ENCODE measurements at places on chromosomes 1 and 21.

DNA sequence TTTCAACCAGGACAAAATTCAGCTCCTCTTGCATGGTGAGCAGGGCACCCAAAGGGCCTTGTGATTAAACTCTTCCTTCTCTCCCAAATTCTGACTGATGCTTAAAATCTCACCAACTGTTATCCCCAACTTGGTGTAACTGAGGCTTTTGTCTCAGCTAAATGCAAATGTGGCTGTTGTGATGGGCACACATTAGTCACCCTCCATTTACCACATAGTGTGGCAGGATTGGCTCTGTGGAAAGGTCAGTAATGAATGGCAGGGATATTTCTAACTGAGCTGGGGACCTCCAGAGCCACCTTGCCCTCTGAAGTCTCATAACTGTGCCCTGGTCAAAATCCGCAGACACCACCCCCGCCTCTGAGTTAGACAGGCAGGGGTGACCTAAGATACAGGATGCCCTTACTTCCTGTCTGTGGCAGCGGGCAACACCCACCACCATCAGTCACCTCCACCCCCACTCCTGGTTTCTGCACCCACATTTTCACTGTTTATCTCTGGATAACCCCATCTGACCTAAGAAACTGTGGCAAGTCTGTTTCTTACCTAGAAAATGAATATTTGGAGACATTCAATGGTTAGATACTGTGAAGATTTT is 25.4 kb upstream of the RGS16 start:
- peak; percentile 92 for ATAC-seq

GRCh38 chr1:118097622-118098348 is 87.2 kb downstream of the SPAG17 start:
- ATAC-seq, result no peak

DNA sequence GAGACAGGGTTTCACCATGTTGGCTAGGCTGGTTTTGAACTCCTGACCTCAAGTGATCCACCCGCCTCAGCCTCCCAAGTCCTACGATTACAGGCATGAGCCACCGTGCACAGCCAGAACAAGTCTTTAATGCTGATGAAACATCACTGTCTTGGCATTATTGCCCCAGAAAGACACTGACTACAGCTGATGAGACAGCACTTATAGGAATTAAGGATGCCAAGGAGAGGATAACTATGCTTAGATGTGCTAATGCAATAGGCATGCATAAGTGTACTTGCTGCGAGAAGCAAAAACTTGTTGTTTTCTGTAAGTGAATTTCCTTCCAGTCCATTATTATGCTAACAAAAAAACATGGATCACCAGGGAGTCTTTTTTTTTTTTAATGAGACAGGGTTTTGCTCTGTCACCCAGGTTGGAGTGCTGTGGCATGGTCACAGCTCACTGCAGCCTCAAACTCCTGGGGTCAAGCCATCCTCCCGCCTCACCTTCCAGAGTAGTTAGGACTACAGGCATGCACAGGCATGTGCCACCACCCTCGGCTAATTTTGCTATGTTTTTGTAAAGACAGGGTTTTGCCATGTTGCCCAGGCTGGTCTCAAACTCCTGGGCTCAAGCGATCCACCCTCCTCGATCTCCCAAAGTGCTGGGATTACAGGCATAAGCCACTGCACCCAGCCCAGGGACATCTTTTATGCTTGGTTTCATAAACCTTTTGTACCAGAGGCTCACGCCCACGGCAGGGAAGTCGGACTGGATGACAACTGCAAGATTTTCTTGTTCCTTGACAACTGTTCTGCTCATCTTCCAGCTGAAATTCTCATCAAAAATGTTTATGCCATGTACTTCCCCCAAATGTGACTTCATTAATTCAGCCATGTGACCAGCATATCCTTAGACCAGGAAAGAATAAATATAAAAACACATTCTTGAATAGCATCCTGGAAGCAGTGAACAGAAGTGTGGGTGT is 23.1 kb downstream of the RHEX start:
- ATAC-seq, result no peak

DNA sequence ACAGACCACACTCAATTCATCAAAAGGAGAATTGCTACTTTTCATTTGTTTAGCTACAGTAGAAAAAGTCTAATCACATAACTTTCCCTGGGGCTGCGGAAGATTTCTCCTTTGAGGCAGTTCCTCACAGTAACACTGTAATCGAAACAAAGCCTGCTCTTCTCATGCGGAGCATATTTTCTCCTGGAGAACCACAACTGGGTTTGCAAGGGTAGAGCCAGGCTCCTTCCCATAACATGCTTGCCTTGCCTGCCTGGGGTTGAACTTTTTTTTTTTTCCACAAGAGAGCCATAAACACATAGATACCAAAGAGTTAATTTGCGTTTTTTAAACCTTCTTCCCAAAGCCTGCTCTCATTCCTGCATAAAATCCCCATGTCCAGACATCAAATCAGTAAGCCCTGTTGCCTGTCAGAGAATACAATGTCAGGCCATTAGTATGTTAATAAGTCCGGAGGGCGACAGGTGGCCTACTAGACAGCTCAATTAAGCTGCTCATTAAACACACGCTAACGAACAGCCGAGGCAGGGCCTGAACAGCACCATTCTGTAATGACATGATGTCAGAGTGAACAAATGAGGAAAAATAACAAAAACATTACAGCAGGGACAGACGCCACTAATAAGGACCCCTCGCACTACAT is 107.1 kb upstream of the OLIG2 start:
- no peak for ATAC-seq

DNA sequence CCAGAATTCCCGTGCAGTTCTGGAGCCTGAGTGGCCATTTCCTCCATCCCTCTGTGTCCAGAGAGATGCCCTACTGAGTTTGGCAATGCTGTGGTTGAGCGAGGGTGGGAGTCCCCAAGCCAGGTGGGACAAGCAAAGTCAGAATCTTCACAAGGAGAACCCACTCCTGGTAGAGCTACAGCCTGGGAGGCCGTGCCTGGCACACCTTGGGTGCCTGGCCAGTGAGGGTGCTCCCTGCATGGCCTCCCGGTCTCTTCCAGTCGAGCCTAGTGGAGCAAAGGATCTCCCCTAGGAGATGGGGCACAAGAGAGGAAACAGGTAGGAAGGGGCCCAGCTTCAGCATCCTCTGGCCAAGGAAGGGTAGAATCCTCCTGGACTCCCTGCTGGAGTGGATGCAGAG is 57.9 kb downstream of the H3-3A start:
- ATAC-seq, result no peak

GRCh38 chr1:160665330-160666078 is 18.7 kb upstream of the SLAMF1 start:
- ATAC-seq, result peak; percentile 50

DNA sequence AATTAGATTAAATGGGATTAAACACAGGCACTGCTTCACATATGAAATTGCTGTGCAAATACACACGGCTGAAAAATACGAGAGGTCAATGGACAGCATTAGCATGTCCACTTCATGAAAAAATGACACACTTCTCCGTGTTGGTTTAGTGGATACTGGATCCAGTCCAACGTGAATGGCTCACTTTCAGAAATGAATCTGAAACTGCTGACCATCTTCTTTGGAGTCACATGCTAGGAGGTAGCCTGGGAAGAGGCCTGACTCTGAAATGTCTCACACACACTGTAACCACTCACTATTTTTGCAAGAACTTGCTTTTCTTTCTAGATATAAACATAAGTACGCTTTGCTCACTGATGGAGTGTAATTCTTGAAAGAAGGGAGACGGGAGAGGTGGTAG is 127.3 kb downstream of the HLCS start:
- no peak for ATAC-seq

DNA sequence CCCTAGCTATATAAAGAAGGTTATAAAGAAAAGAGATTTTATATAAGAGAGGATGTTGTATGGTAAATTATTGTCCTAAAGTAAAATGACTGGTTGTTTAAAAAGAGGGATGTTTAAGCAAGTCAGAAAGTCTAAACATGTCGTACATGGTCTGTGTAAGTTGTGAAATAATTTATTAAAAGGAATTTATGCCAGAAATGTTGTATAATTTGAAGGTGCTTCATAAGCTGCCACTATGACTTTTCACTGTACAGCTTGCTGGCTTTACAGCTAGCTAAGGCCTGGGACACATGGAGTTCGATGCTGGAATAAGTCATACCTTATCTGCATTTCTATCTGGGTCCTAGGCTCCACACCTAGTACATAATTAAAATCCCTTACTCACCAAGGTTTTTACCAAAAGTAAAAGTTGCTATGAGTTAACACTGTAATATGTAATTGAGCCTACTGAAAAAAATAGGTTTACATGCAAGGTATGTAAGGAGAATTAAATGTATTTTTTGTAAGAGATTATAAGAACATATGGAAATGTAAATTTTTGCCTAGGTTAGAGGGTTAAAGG is 59.0 kb upstream of the EDEM3 start:
- no peak for ATAC-seq

GRCh38 chr1:222995236-222995580 is 147.8 kb downstream of the TLR5 start:
- ATAC-seq, result no peak

GRCh38 chr1:207890136-207890738 is 20.7 kb downstream of the CD34 start:
- peak; percentile 41 for ATAC-seq

DNA sequence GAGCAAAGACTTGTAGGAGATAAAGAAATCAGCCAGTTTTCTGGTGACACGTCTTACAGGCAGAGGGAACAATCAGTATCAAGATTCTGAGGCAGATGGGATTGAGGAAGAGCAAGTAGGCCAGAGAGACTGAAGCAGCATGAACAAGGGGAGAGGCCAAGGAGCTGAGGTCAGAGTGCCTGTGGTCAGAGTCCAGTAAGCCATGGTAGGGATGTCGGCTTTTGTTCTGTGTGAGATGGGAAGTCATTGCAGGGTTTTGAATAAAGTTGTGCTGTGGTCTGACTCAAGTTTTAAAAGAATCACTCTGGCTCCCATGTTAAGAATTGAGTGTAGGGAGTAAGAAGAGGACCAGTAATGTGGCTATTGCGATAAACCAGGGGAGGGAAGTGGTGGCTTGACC is 85.9 kb upstream of the IVNS1ABP start:
- no peak for ATAC-seq

- ATAC-seq, result no peak
Measured at GRCh38 chr1:2106659-2107405, 56.6 kb downstream of the PRKCZ start.

GRCh38 chr1:179493323-179493722 is 82.4 kb downstream of the NPHS2 start:
- no peak for ATAC-seq

GRCh38 chr1:53061859-53062707 is at the start of gene PODN:
Gene PODN, plus strand, starts transcription at chr1:53062213. Its CDS starts 7,643 bp downstream, at chr1:53069856.
- peak; percentile 40 for ATAC-seq

DNA sequence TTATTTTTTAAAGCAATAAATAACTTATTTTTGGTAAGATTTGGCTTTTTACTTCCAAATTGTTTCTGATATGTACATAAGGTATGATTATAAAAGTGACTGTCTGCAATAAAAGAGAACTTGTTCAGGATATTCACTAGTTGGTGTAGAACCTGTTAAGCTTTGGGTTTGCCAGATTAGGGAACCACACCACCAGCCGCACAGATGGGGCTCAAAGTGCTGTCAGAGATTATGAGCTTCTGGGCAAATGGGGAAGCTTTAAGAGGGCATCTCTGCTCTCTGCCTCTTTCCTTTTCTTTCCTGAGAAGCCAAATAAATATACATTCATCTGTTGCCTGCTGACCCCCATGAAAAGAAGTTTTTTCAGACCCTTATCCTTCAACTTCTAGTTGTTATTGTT is 25.4 kb downstream of the IVNS1ABP start:
- ATAC-seq, result peak; percentile 45

DNA sequence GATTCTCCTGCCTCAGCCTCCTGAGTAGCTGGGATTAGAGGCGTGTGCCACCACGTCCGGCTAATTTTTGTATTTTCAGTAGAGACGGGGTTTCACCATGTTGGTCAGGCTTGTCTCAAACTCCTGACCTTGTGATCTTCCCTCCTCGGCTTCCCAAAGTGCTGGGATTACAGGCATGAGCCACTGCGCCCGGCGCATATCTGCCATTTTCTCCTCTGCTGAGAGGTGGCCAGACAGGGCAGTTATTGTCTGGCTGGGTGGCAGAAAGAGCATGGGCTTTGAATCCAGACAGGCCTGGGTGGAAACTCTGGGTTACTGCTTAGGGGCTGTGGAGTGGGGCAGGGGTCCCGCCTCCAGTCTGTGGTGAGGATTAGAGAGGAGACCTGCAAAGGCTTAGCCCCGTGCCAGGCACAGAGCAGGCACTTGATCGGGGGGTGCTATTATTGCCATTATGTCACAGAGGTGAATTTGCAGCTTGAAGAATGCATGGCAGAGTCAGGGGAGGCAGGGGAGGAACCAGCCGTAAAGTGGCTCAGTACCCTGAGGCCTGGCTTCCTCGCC is 73.9 kb downstream of the MAN1C1 start:
- no peak for ATAC-seq

DNA sequence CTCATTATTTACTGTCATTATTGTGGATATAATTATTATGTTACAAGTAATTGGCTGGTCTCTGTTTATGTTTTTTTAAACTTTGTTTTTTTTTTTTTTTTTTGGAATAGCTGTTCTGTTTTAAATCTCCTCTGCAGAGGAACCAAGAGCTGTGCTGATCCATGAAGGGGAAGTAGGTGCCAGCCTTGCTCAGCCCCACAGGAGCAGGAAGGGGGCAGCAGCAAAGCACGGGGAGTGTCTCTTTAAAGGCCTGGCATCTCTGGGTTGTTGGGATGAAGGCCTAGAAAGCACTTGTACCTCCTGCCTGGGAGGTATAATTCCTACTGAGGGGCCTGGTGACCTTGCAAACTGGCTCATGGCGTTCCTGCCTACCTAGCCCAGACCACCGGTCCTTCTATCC is 2.5 kb upstream of the GRHL3 start:
- ATAC-seq, result no peak

GRCh38 chr1:202858789-202859414 is 30.0 kb downstream of the RABIF start:
- no peak for ATAC-seq

DNA sequence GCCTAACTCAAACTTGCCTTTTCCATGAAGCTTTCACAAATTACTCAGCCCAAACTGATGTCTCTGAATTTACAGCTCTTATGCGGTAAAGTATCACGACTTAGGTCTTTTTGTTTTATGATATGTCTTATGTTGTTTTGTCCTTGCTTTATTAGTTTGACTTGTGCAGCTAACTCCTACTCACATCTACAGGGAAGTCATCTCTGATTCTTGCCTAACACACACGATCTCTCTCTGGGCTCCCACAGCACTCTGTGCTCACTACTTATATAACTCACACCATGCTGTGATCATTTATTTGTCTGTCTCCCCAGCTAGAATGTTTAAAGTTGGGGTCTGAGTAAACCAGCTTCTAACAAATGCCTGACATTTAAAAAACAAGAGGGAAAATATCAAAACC is 9.3 kb upstream of the PI4KB start:
- no peak for ATAC-seq

DNA sequence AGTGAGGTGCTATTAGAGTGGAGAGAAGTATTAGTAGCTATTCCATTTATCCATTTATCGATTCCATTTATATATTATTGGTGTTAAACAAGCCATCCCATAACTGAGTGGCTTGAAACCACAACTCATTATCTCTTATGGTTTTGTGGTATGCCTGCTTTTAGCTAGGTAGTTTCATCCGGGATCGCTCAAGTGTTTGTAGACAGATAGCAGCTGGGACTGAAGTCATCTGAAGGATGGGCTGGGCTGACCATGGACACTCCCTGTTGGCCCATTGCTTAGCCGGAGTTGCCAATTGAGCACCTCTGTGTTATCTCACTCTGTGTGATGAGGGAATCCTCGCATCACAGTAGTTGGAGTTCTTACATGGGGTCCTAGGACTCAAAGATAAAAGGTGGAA is 622.5 kb downstream of the PLA2G4A start:
- no peak for ATAC-seq
